ENCODE measurements at places on chromosomes 5 and 9. TPM values are rescaled to one million over a fixed set of nuclear protein-coding genes. Genes with fewer than 3 reads are reported as not detected.

JAKMIP2 gene
- not detected for total RNA-seq

IFNK gene
- not detected for total RNA-seq

AGXT2 gene
- not detected for total RNA-seq

SYNPO gene
- 14.6 TPM for total RNA-seq

ZMAT2 gene
- total RNA-seq: 62.3 TPM

LCN12 gene
- total RNA-seq: not detected

FAM78A gene
- total RNA-seq: 12.4 TPM

FBP1 gene
- 2.2 TPM for total RNA-seq
